HCEC 1CT (cell line): ENCODE measurements at places on chromosomes 1 and 21.

- no peak for DNase-seq
Observed at GRCh38 chr1:115762779-115763178, 5.7 kb downstream of the CASQ2 start.

- DNase-seq = peak; percentile 51
Observed at GRCh38 chr1:15760520-15761211, 2.1 kb downstream of the FBLIM1 start.

DNA sequence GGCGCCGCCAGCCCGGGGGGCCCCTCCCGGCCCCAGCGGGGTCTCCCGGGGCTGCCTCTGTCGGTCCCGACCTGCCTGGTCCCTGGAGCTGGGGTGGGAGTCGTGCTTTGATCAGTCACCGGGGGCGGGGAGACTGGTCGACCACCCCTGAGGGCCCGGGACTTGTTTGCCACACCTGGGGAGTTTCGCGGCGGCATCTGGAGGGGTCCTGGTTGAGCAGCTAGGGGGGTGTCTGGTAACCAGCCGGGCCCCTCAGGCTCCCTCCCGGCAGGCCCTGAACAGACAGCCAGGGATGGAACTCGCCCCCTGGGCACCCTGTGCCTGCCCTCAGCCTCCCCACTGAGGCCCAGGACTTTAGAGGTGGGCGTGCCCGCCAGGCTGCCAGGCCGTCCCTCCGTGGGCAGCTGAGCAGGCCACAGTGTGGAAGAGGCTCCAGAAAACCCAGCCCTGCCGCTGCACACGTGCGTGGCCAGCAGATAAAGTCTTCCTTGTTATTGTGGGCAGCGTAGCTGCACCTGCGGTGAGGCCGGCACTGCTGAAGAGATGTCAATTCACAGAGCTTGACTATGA is 13.3 kb upstream of the SAMD11 start:
- DNase-seq = no peak

GRCh38 chr1:157978586-157979403 is 14.7 kb upstream of the KIRREL1 start:
- no peak for DNase-seq

DNA sequence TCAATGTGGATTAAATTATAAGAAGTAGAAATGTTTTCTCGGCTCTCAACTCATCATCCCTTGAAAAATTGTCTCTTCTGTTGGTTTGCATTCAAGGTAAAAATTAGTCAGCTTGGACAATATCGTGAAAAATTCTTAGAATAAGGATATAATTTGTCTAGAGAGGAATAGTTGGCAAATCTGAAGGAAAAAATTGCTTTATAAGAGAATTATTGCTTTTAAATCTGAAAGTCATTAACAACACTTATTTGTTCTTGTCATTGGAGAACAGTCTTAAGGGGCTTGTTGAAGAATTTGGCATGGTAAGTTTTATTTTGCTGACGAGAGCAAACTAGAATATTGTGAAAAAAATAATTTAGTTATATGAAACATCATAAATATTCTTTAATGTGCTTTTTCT is 26.4 kb downstream of the ANGPTL1 start:
- no peak for DNase-seq

GRCh38 chr1:226215239-226215638 is 8.2 kb upstream of the MIXL1 start:
- no peak for DNase-seq
